ENCODE measurements at places on chromosomes 2 and 18.
A peak's percentile ranks its signal among the peaks of the same experiment; 100 is the strongest.

GRCh38 chr2:100057901-100058261 lies 84.5 kb downstream of the AFF3 start:
- H3K4me3 ChIP-seq: no peak overlapping the region
- H3K4me1 ChIP-seq: peaks cover 53% of the 10 kb centered on the region
- H3K27me3 ChIP-seq: no peaks in the 10 kb centered on the region
- H3K36me3 ChIP-seq: peaks cover 7% of the 10 kb centered on the region

DNA sequence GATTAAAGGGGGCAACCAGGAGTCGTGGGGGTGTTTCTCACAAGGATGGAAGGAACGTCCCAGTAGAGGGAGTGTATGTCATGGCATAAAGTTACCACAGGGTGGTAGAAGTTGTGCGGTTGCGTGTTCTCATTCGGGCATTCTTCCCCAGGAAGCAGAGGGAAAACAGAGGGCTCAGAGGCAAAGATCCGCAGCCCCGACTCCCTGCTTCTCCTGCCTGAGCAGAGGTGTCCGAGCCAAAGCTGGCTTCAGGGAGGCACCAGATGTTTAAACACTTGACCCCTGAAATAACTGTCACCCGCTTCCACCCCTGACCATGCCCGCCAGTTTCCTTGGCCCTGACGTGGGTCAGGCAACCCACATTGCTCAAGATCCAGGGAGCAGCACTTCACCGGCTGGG lies 83.7 kb downstream of the EN1 start:
- H3K27me3 ChIP-seq: peaks cover 43% of the 10 kb centered on the region
- no peak overlapping the region for H3K4me3 ChIP-seq
- H3K36me3 ChIP-seq: no peaks in the 10 kb centered on the region
- DNase-seq: no peak
- no peak overlapping the region for H3K27ac ChIP-seq

DNA sequence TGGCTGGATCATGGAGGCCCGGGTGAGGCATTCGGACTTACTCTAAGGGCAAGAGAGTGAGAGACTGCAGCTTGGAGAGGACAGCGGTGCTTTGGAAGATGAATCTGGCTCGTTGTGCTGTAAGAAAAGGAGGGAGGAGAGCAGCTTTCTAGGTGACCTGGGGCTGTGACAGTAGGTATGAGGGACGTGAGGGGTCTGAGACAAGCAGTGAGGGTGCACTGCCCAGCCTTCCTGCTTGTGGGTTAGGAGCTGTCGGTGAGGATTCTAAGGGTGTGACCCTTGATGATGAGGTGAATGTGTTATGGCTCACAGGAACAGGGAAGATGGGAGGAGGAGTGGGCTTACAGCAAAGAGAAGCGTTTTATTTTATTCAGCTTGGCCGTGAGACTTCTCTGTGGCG lies 27.1 kb upstream of the RHOB start:
- DNase-seq: no peak
- no peak overlapping the region for H3K27ac ChIP-seq
- H3K4me3 ChIP-seq: no peak overlapping the region
- peaks cover 3% of the 10 kb centered on the region for H3K4me1 ChIP-seq
- H3K36me3 ChIP-seq: peaks cover 1% of the 10 kb centered on the region

DNA sequence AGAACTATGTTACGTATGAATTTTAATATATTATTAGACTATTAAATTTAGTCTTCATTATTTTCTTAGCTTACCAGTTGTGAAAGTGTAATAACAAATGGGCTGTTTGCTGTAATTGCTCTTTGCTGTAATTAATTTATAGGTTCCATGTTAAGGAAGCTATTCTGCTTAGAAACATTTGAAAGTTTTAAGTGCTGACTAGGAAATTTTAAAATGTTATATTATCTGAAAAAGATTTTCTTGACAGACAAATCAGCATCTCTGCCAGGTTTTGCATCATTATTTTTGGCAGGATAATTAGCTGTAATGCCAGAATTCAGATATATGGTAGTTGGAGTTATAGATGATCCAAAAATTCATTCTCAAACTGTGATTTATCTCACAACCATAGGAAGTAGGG lies 42.2 kb downstream of the OTX1 start:
- H3K36me3 ChIP-seq: no peaks in the 10 kb centered on the region
- no peak overlapping the region for H3K27ac ChIP-seq
- no peaks in the 10 kb centered on the region for H3K4me1 ChIP-seq

- H3K36me3 ChIP-seq: no peaks in the 10 kb centered on the region
- no peak overlapping the region for H3K4me3 ChIP-seq
These were observed 142.0 kb upstream of the FSHR start for GRCh38 chr2:49296107-49296867.

DNA sequence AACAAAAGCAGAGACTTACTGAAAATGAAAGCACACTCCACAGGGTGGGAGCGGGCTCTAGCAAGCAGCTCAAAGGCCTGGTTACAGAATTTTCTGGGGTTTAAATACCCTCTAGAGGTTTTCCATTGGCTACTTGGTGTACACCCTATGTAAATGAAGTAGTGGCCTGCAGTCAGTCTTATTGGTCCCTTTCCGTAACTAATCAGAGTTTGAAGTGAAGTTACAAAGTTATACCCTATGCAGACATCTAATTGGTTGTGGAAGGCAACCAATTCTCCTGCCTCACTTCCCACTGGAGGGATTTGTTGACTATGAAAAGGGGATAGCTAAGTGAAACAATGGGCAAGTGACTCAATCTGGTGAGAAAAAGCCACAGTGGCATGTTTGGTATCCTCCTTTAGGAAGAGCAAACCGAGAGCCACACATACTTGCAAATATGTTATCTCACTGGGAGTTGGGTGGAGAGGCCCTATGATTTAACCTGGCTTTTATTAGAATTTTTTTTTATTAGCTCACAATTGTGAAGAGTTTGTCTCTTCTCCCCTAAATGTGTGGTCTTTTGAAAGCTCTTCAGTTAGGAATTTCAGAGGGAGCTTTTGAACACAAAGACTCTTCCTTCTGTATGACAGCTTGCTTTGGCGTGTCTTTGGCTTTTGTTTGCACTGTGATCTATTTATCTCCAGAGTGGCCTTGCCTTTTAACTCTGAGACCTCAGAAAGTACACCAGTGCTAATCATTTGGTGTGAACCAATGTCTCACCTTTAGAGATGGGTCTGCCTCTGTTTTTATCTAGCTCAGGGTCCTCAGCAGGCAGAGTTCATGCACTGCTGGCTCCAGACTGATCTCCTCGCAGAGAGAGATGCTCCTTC lies 69.6 kb downstream of the MAP4K4 start:
- H3K27me3 ChIP-seq: no peaks in the 10 kb centered on the region
- peaks cover 91% of the 10 kb centered on the region for H3K4me1 ChIP-seq
- H3K27ac ChIP-seq: peak overlapping the region; percentile 33
- H3K36me3 ChIP-seq: no peaks in the 10 kb centered on the region
- no peak for DNase-seq

DNA sequence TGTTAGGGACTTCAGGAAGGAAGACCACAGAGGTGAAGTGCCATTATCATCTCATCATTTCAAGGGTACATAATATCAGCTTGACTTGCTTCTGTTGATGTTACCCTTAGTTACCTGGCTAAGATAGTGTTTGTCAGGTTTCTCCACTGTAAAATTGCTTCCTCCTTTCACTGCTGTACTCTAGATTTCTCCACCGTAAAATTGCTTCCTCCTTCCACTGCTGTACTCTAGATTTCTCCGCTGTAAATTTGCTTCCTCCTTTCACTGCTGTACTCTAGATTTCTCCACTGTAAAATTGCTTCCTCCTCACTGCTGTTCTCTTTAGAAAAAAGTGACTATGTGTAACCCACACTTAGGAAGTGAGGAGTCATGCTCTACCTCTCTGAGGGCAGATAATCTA lies 1460.3 kb downstream of the SUCLG1 start:
- H3K4me3 ChIP-seq: no peak overlapping the region
- no peak for DNase-seq
- H3K36me3 ChIP-seq: no peaks in the 10 kb centered on the region
- no peaks in the 10 kb centered on the region for H3K27me3 ChIP-seq
- H3K4me1 ChIP-seq: no peaks in the 10 kb centered on the region
- H3K27ac ChIP-seq: no peak overlapping the region

- H3K27ac ChIP-seq: no peak overlapping the region
- H3K36me3 ChIP-seq: no peaks in the 10 kb centered on the region
- no peak for DNase-seq
- no peak overlapping the region for H3K4me3 ChIP-seq
These were observed 567.6 kb downstream of the KCNJ3 start for GRCh38 chr2:155266109-155266508.

DNA sequence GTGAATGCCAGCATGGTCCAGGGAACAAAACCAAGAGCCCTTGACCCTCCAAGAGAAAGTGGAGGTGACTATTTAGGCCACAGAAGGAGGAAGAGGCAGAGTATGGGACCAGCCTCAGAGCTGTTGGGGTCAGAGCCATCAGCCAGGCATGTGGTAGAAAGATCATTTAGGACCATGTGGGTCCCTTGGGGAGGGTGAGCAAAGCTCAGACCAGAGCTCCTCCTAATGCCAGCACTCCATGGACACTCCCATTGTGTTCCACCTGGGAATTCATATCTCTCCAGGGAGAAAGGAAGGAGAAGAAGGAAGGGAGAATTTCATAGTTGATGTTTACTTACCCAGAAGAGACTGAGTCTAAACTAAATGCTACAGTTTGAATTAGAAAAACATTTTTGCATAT lies 73.2 kb downstream of the CYBRD1 start:
- no peak overlapping the region for H3K27ac ChIP-seq
- no peaks in the 10 kb centered on the region for H3K4me1 ChIP-seq
- no peak overlapping the region for H3K4me3 ChIP-seq

GRCh38 chr18:44089732-44090131 lies 591.0 kb upstream of the SETBP1 start:
- H3K36me3 ChIP-seq: no peaks in the 10 kb centered on the region
- H3K27ac ChIP-seq: no peak overlapping the region
- no peaks in the 10 kb centered on the region for H3K4me1 ChIP-seq
- H3K4me3 ChIP-seq: no peak overlapping the region

GRCh38 chr2:198961547-198961946 lies 496.2 kb downstream of the SATB2 start:
- DNase-seq: no peak
- H3K27me3 ChIP-seq: no peaks in the 10 kb centered on the region
- no peak overlapping the region for H3K27ac ChIP-seq
- H3K36me3 ChIP-seq: no peaks in the 10 kb centered on the region
- H3K4me3 ChIP-seq: no peak overlapping the region
- H3K4me1 ChIP-seq: no peaks in the 10 kb centered on the region

DNA sequence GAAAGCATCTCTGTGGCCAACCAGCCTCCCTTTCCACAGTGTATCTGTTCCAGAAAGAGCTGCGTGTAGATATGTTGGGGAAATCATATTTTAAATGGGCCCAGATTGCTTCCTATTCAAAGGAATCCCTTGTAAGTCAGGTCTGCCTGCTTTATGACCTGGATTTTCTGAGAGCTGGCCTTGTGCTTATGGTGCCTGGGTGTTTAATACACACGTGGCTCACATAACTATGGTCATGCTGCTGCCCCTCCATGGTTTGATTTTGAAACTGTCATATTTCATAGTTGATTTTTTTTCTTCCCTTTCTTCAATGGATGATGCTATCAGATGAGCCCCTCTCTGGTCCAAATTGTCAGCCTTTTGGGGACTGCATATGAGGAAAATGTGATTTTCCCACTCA lies 111.5 kb upstream of the CNGA3 start:
- no peak overlapping the region for H3K4me3 ChIP-seq
- H3K27ac ChIP-seq: no peak overlapping the region
- H3K36me3 ChIP-seq: no peaks in the 10 kb centered on the region
- H3K4me1 ChIP-seq: no peaks in the 10 kb centered on the region

- H3K27ac ChIP-seq: peak overlapping the region; percentile 24
- no peaks in the 10 kb centered on the region for H3K36me3 ChIP-seq
- no peaks in the 10 kb centered on the region for H3K4me1 ChIP-seq
- DNase-seq: no peak
- H3K4me3 ChIP-seq: no peak overlapping the region
These were observed 557.7 kb upstream of the TNP1 start for GRCh38 chr2:217417536-217417935.

Measured in activated T-cell treated with anti-CD3 and anti-CD28 coated beads, Interleukin-2, amount 50 U/mL, for 72 hours (primary cell).